Stimulated activated CD8-positive, alpha-beta memory T cell treated with anti-CD3 and anti-CD28 coated beads, Interleukin-4, amount 100 ng/mL, for 1 hour (primary cell): ENCODE measurements at places on chromosomes 11 and 22.

- DNase-seq: no peak
Observed at GRCh38 chr22:37748659-37749058, 51.8 kb downstream of the TRIOBP start.

DNA sequence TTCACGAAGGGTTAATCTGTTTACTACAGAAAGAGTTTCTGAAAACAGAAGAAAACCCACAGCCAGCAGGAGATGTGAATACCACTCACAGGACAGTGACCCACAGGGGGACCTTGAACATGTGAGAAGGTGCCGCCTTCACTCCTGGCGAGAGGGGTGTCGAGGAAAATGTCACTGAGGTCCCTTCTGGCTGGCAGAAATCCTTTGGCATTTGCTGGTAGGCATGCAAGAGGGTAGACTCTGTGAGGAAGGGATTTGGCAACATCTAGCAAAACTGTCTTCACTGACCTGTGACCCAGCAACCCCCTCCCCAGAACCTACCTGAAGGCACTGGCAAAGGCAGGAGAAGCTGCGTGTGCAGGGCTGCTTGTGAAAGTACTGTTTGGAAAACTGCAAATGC lies 8.6 kb downstream of the KCNQ1 start:
- no peak for DNase-seq

DNA sequence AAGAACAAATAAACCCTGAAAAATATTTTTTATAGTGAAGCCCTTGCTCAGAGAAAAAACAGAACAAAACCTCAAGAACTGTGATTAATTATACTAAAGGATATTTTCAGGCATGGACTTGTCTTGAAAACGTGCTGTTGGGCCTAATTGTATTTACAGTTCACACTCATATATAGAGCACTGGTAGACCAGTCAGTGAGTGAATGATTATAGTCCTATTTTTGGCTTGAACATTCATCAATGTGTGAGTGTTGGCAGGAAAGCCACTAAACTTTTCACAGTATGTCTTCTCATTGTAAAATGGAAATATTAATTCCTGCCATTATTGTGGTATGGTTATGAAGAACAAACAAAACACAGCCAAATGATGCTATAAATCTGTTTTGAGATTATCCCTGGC lies 462.8 kb downstream of the KCNA4 start:
- no peak for DNase-seq

DNA sequence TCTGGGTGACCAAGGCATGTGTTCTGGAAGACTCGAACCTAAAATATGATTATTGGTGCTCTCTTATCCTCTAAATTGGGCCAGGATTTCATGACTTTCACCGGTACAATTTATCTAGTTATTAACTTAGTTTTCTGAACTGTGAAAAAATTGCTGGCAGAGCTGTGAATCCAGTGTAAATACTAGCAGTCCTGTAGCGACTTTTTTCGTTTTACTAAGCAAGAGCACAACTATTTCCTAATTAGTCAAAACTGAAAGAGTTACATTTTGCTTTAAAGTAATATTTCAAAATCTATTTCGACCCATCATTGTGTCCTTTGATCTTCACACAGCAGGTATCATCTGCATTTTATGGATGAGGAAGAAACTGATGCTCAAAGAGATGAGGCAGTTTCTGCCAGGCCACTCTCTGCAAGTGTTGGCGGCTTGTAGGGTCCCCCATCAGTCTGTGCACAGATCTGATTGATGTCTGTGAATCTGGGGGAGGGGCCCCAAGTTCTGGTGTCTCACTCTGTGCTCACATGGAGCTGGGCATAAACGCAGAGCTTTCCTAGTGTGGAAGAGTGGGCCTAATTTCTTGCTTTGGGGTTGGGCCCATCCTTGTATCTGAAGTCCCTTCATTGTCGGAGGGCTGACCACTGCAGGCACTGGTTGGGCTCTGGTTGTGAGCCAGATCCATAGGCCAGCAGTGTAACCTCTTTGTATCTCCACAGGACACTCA lies 1.4 kb upstream of the TRMT2A start:
- DNase-seq: no peak

DNA sequence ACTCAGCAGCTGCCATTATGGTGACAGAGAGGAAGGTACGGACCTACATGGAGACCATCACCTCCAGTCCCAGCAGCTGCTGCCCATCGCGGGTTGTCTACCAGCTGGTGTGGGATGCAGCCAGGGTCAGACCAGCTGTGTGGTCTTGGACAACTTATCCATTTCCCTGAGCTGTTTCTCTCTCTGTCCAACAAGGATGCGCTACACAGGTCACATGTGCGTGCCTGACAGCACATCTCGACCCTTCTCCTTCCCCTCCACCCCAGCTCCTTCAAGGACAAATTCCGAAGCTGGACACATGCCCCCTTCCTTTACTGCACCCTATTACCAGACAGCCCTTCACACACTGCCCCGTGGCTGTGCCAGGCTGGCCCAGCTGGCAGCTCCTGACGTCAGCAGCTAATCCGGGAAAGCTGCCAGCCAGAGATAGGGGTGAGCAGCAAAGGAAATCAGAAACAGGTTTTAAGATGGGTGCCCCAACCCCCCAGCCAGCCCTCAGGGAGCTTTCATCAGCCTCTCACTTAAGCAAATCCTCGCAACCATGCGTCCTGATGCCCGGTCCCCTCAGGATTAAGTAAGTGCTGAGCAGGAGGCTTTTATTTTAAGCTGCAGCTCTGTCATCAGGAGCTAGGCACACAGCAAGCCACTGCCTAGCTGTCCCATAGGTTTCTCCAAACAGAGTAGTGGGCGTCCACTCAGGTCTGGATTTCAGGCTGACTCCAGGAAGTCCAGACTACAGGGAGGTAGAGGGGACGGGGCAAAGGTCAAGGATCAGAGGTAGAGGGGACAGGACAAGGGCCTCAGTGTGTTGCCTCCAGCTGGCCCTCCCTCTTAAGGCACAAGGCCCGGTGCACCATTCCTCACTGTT lies 20.3 kb downstream of the TEF start:
- DNase-seq: no peak

DNA sequence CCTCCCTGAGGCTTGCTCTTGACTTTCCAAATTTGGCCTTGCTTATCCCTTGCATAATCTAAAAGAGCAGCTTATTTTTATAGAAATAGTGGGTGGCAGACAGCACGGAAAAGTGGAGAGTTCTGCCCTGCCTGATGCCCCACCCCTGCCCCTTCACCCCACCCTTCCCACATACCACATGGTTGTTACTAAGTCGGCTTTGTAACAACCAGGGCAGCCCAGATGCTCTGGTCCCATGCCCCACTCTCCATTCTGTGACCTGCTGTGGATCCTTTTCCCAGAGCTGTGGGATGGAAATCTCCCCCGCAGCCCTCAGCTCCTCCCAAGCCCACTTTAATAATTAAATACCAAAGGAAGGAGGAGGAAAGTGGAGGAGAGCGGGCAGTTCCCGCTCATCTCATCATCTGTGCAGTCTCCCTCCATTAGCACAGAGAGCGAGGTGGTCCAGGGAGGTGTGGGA lies 10.9 kb downstream of the MRGPRF start:
- DNase-seq: no peak

DNA sequence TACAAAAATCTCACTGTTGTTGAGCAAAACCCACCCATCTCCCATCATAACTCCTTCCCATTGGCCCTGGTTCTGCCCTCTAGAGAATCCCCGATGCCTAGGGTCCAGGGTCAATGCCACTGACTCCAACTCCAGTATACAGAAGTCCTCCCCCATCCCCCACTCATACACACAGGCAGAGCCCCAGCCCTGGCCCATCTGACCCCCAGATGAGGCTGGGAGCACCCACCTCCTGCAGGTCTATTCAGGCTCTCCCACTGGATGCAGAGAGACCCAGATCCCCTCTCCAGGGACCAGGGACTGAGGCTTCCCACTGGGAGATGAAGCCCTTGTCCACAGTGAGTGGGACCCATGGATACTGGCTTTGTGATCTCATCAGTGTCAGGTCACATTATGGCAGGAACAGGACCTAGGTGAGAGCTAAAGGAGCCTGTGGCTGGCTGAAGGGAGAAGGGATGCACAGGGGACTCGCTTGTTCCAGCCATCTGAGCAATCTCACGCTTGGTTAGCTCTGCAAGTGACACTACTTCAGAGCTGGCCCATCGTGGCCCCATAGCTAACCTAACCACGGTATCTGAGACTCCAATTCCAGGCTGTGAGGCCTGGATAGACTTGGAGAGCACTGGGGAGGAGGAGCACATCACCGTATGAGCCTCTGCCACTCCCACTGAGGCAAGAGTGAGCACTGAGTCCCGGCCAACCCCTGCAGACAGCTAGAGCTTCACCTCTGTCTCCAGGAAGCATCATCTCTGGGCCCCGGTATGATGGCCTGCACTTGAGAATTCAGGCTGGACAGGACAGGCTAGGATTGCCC lies 35.7 kb downstream of the TRIM29 start:
- DNase-seq: no peak

GRCh38 chr11:122850076-122850631 lies 11.9 kb downstream of the CRTAM start:
- DNase-seq: no peak

DNA sequence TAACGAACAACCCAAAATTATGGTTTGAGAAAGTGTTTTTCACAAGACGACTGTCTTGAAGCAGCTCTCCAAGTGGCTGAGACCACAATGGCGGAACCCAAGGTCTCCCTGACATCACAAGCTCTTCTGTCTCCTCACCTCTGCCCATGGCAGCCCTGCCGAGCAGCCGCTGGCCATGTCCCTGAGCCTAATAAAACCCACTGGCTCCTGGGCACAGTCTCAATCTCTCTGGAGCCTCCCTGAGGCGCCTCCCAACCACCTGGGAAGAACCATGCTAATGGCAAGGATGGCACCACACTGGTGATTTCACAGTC lies 50.0 kb downstream of the CLTCL1 start:
- no peak for DNase-seq

DNA sequence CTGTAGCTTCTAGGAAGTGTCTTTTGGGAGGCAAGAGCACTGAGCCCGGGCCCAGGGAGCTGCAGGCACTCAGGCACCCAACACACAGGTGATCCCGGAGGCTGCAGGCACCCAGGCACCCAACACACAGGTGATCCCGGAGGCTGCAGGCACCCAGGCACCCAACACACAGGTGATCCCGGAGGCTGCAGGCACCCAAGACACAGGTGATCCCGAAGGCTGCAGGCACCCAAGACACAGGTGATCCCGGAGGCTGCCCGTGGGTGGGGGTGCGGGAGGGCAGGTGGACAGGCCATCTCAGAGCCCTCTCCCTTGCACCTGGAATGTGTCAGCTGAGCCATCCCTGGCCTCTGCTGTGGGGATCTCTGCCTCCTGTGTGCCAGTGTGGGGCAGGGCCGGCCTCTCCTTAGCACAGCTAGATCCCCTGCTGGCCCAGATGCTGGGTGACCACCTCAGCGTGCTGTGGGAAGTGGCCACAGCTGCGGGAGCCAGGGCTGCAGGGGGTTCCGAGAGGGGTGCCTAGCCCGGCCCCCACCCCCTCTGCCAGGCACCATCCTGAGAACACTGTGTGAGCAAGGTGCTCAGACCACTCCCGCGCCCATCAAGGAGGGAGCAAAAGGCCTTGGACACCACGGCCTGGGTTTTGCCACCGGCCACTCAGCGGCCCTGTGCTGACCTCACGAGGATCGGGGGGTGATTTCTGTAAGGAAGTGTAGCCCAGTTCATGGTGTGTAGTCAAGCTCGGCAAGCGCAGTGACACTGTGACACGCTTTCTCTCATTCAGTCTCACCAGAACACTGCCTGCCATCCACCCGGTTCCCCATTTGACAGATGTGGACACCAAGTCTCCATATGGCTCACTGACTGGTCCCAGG lies 14.2 kb downstream of the MRGPRG start:
- DNase-seq: no peak

DNA sequence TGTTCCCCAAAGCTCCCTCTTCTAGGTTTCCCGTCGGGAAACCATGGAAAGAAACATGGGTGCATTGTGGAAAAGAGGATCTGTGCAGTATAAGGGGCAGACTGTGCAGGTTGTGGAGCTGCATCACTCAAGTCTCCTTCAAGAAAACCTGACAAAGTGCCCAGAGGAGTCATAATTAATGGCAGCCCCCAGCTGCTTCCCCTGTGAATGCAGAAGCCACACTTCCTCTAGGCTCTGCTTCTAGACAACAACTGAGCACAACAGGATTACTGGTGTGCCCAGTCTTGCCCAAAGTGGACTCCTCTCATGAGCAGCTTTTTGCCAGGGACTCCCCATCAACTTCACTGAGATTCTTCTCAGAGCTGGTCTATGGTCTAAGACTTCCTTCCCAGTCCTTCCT lies 42.6 kb upstream of the SCUBE2 start:
- no peak for DNase-seq

GRCh38 chr11:19763330-19763729 lies 50.7 kb downstream of the NAV2 start:
- no peak for DNase-seq

DNA sequence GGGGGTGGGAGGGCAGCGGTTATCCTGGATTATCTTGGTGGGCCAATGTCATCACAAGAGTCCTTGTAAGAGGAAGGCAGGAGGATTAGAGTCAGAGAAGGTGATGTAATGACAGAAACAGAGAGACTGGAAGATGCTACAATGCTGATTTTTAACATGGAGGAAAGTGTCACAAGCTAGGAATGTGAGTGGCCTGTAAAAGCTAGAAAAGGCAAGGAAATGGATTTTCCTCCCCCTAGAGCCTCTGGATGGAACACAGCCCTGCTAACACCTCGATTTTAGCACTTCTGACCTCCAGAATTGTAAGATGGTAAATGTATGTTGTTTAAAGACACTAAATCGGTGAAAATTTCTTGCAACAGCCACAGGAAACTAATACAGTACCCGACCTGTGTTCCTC lies 109.3 kb downstream of the MN1 start:
- no peak for DNase-seq

- DNase-seq: no peak
Observed at GRCh38 chr11:61928606-61929005, 11.2 kb upstream of the RAB3IL1 start.

GRCh38 chr11:34174412-34175041 lies 69.1 kb downstream of the NAT10 start:
- peak; percentile 58 for DNase-seq

DNA sequence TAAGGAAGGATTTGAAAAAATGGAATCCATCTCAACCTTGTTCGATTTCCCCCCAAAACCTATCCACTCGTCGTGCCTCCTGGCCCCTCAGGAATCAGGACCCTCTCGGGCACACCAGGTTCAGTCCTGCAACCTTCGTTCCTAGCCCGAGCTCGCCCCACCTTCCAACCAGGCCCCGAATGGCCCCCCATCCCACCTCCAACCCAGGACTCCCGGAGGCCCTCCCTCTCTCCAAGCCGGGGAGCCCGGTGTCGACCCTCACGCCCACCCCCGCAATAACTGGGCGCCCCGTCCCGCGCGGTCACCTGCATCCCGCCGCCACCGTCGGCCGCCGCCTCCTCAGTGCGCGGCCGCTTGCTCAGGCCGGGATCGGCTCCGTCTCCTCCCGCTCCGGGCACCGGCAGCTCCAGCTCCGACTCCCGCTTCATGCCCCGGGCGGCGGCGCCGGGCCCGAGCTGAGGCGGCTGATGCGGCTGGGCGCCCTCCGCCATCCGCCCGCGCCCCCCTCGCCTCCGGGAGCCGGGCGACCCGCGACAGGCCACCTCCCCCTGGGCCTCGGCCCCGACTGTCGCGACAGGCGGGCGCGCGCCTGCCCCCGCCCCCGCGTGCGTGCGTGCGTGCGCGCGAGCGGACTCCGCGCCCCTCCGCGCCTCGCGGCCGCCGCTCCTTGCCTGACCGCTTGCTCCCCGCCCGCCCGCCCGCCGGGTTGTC lies 534 bp downstream of the RBFOX2 start:
- no peak for DNase-seq
